ENCODE measurements at places on chromosomes 7 and 10.
A peak's percentile ranks its signal among the peaks of the same experiment; 100 is the strongest.

- no peak for DNase-seq
These were observed 30.2 kb downstream of the CHN2 start for GRCh38 chr7:29224726-29225125.

DNA sequence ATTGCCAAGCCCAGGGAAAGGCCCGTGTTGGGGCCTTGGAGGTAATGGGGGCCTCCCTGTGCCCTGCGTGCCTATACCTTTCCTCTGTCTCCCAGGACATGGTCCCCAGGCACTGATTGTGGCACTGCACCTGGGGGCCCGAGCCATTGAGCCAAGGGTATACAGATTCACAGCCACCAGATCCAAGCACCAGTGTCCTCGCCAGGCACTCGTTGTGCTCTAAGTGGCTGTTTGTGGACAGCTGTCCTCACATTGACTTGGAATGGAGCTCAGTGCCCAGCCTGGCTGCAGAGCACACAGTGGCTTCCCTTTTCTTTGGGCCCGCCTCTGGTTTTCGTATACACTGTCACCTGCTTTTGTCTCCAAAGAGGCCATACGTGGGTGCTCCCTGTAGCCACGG, 72.0 kb upstream of the BTBD16 start:
- no peak for DNase-seq

- no peak for DNase-seq
These were observed 71.5 kb downstream of the ZMIZ1 start for GRCh38 chr10:79140085-79140793.

- no peak for DNase-seq
These were observed 115.1 kb downstream of the TPK1 start for GRCh38 chr7:144720710-144721109.

GRCh38 chr7:51617686-51618085, 301.1 kb upstream of the COBL start:
- no peak for DNase-seq

GRCh38 chr10:132579027-132579859, 41.7 kb downstream of the INPP5A start:
- no peak for DNase-seq

DNA sequence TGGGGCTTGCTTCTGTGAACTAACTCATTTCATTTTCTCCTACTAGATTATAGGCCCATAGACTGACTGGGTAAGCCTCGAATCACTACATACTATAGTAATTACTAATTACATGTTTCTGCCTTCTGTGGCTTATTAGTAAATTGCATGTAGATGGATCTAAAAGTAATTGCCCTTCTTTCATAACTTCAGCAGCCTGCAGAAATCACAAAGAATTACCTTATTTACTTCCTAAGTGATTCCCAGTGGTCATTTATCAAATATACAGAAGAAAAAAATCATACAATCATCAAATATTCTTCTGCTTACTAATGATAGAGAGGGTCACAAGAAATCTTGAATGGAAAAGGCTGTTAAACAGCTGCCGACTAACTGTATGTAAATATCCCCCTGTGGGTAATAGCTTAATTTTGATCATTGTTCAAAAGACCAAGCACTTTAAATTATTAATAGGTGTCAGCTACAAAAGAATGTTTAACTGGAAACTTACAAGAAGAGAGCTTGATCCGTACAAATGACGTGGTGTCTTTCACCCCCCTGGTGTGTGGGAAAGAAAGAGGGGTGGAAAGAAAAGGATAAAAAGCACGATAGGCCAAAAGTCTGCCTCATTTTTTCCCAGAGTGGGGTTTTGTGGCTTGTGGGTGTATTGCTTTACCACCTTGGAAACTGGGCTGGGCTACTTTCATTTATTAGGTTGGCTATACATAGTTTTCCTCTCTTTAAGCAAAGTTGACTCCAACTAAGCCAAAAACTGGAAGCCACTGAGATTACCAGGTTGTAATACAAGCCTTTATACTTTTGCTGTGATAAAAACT, 361.8 kb upstream of the ZMIZ1 start:
- no peak for DNase-seq

DNA sequence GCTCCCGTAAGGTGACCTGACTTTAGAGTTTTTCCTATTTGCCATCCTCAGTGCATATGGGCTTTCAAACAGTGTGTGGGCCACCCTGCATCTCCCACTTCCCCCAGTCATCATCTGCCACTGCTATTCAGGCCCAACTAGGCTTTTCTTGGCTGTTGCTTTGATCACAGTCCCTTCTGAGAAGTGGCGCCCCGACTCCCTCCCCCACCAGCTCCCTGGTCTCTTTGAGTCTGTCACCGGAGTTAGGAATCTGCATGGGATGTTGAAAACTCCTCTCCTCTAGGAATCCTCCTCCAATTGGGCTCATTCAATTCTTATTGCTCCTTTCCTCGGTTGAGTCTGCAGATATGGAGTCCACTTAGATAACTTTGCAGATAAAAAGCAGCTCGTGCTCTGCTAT, 32.1 kb downstream of the HIF1AN start:
- no peak for DNase-seq

DNA sequence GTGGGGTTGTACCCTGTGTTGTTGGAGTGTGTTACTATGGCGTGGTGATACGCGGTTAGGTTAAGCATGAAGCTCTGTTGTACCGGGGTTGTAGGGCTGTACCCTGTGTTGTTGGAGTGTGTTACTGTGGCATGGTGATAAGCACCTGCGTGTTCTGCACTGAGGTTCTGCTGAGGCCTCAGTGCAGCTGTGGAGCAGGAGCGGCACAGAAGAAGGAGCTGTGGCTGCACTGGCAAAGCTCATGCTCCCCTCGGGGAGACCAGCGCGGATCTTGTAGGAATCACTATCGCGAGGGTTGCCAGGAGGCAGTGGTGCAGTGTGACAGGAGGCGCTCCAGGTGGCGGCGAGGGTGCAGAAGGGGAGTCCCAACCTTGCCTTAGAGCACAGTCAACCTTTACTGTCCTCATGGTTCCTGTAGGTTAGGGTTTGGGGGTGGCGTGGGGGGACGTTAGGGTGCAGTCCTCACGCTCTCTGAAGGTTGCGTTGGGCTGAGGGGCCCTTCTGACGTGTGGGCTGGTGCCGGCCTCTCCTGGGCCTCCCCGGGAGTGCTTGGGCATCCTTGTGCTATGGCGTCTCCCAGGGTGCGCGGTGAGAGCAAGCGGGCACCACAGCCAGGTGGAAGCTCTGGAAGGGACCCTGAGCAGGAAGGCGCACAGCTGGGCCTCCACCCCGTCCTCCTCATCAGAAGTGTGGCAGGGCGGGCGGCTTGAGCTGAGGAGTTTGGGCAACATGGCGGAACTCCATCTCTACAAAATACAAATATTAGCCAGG, 11.0 kb downstream of the DYNC2I1 start:
- DNase-seq = no peak

- DNase-seq = no peak
These were observed 35.9 kb upstream of the SFTPD start for GRCh38 chr10:79984851-79985250.

GRCh38 chr7:122679813-122680212, 19.1 kb downstream of the RNF133 start:
- no peak for DNase-seq

GRCh38 chr10:78276139-78276538, 242.5 kb downstream of the RPS24 start:
- no peak for DNase-seq

DNA sequence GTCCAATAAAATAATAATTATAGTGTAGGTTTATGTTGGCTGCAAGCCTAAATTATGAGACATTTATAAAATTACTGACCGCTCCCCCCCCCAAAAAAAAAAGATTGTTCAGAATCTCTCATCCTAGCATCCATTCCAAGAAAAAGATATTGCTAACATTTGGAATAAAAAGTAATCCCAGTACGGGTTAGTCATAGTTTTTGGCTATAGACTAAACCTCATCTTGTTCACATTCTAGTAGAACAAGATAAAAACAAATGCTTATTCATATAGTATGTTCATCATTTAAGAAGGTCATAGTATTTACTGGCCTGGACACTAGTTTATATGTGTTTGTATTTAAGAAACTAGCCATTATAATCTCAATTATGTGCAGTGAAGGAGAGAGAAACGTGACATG, 44.0 kb downstream of the ADK start:
- DNase-seq = no peak

DNA sequence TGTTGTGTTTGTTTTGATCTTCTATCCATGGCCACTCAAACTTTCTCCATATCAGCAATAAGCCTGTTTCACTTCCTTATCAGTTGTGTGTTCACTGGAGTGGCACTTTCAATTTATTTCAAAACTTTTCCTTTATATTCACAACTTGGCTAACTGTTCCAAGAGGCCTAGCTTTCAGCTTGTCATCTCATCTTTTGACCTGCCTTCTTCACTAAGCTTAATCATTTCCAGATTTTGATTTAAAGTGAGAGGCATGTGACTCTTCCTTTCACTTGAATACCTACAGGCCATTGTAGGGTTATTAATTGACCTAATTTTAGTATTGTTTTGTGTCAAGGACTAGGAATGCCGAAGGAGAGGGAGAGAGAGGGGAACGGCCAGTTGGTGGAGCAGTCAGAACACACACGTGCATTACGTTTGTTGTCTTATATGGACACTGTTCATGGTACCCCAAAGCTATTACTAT, 5.5 kb upstream of the GNAT3 start:
- no peak for DNase-seq

- no peak for DNase-seq
These were observed 5.2 kb upstream of the GATA3 start for GRCh38 chr10:8049045-8049864.

DNA sequence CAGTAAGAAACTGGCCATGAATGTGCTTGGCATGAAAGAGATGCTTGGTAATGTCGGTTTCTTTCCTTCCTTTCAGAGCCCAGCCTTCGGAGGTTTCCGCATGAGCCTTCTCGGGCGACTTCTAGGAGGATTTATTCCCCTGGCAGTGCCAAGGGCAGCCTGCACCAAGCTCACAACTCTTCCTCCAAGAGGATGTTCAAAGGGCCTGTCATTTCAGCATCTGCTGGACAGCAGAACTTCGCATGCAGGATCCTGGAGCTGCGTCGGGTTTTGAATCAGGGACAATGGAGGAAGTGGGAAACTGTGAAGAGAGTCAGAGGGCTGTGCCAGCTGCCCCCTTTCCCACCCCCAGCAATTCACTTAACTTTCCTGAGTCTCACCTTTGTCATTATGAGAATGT, 21.3 kb downstream of the GOLGA7B start:
- no peak for DNase-seq

DNA sequence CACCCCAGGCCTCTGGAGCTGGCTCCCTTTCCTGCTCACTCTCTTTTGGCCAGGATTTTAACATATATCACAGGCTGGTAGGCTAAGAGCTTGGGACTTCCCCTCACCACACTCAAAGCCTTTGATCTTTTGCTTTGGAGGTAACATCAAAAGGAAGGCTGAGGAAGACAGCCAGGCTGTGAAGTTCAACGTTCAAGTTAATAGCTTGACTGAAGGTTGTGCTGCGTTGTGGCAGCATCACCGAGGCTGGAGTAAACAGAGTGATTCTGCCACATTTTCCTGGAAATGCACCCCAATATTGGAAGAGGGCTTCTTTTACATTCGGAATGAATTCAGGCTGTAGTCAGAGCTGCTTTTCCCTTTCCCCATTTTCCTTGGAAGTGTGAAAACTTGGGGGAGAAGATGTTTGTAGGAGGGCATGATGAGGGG, 57.3 kb downstream of the TCF7L2 start:
- no peak for DNase-seq

DNA sequence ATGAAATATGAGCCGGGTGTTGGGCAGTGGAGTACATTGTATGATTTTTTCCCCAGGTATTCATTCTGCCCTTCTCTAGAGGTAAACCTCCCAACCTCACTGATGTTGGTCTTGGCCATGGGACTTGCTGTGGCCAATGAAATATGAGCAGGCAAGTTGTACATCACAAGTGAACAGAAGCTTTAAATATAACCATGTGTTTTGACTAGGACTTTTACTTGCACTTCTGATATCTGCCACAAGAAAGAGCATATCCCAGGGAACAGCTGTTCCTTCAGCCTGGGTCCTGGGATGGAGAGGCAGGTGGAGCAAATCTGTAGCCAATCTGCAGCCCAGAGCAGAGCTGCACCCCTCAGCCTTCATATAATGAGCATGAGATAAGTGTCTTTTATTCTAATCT, 109.8 kb upstream of the PALS2 start:
- DNase-seq = no peak

- no peak for DNase-seq
These were observed 25.0 kb downstream of the VTI1A start for GRCh38 chr10:112471878-112472487.

GRCh38 chr7:70620333-70621055, 511.4 kb upstream of the GALNT17 start:
- no peak for DNase-seq

GRCh38 chr7:102446387-102447156, 13.2 kb downstream of the ORAI2 start:
- no peak for DNase-seq

- DNase-seq = no peak
These were observed 46.6 kb upstream of the MKX start for GRCh38 chr10:27792216-27792615.

GRCh38 chr10:3772361-3773171, 12.4 kb downstream of the KLF6 start:
- no peak for DNase-seq

- no peak for DNase-seq
These were observed 41.6 kb upstream of the PTPRZ1 start for GRCh38 chr7:121831351-121831750.

GRCh38 chr7:103343332-103343731, 1.2 kb downstream of the DNAJC2 start:
- DNase-seq = no peak

GRCh38 chr7:109213081-109213480, 643.4 kb downstream of the DNAJB9 start:
- no peak for DNase-seq

GRCh38 chr10:121698902-121699301, 100.7 kb upstream of the FGFR2 start:
- no peak for DNase-seq

DNA sequence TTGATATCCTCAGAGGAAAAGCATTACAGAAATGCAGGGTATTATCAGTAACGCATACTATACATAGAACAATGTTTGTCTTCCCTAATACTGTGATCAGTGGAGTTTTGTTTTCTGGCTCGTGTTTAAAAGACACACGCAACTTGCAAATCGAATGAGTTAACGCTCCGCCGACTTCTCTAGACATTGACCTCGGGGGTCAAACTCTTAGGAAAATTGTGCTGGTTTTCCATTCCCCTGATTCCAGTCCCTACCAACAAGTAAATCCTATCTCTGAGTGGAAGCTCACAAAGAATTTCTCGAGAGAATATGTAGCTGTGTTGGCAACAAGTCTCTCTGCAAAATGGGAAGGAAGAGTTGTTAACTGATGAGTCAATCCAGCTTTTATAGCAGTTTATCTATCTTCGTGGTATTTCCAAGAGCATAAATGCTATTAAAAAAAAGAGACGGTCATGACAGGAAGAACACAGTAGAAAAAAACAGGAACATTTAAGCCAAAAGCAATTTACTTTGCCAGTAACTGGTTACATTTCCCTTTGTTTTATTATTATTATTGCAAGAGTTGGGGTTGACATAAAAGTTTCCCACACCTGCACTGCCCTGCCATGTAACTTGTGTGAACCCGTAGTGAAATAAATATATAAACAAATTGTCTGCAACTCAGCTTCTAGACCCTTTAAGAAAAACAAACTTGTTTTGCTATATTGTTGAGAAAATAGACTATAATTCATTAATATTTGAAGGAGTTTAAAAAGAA, 144.4 kb downstream of the ARID5B start:
- peak; percentile 96 for DNase-seq
